ENCODE measurements at places on chromosomes 5 and 9.

DNA sequence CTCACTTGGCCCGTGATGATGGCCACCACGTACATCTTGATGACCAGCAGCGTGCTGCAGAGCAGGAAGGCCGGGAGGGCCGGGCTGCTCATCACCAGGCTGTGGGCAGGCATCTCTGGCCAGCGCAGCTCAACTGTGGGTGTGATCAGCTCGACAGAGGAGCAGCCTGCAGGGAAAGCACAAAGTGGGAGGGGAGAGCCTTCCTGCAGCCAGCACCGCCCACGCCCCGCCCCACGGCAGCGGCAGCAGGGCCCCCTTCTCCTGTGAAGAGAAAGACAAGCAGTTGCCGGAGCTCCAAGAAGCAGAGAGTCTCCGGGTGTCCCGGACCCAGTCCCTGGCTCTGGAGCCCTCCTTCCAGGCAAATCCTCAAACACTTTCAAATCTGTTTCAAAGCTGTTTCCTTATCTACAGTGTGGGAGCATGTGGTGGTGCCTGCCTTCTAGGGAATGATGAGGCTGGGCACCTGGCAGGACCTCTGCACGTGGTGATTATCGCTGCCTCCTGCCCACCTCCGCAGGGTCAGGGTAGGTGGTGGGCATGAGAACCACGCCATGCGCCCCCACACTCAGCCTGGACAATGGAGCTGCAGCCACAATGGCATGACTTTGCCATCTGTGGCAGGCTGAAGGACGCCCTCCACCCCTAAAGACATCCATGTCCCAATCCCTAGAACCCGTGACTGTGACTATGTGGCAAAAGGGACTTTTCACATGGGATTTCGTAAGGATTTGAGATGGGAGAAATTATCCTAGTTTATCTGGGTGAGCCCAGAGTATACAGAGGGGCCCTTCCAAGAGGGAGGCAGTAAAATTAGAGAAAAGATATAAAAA is at the start of gene PTGES:
Gene PTGES (minus strand): TSS at position 143 of the 830 bp plus-strand sequence. CDS start 30 bp downstream, at position 113.
- no peak for DNase-seq

DNA sequence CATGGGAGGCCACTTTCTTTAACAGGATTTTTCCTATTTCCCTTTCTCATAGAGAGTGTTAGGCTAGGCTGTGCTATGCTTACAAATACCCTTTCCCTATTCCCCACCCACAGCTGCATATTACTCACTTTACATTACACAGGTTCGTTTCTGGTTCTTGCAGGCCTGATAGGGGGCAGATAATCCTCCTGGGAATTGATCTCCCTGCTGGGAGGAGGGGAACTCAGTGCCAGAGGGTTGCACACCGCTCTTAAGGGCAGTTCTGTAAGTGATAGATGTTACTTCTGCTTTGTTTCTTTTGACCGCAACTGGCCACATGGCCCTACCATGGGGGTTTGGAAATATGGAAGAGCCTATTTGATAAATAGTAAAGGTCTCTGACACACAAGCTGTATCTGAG is 54.0 kb upstream of the NTRK2 start:
- no peak for DNase-seq

- no peak for DNase-seq
Observed at GRCh38 chr9:130892477-130893304, 3.9 kb downstream of the QRFP start.

- DNase-seq, result no peak
Observed at GRCh38 chr5:123204251-123204650, 115.2 kb downstream of the PRDM6 start.

DNA sequence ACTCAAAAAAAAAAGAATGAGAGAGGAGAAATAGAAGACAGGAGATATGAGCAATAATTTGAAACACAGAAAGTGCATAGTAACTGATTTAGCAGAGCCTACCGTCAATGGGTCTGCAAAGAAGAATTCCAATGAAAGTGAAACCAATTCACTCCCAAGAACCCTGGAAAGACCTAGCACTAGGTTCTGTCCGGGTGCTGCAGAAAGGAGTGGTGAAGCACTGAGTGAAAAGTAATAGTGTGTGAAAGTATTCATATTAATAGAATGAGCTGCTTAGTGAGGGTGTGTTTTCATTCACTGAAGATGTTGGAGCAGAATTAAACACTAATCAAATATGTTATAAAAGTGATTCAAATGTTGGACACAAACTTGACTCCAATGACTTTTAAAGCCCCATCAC is 51.3 kb upstream of the SLC30A5 start:
- no peak for DNase-seq

GRCh38 chr5:165209101-165209727 is 1703.8 kb downstream of the MAT2B start:
- no peak for DNase-seq

DNA sequence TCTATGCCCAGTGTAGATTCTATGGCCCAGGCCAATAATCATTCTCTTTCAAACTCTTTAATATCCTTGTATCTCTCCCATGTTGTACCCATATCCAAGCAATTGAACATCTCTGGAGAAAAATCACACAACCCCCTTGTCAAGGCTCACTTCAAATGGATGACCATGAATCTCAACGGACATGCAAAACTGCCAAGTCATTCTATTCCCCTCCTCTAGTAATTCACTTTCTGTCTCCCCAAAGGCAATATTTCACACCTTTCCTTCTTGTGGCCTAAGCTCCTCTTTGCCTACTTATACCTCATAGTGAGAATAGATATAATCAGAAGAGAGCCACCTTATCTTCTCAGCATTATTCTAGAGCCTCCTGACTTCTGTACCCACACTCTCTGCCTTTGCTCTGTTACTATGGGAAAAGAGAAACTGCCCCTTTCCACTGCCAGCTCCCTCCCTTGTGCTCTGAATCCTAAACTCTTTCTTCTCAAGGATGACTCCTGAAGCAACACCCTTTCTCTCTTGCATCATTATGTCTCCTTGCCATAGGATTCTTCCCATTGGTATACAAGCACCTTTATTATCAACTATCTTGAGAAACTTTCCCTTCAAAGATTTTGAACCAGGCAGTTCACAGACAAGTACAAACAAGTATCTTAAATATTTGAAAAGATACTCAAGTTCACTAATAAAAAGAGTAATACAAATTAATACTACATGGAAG is 66.1 kb downstream of the RPS23 start:
- DNase-seq, result no peak

- DNase-seq, result no peak
Observed at GRCh38 chr5:181186986-181187499, 18.0 kb downstream of the TRIM7 start.

- DNase-seq, result no peak
Observed at GRCh38 chr5:157324237-157324636, 58.3 kb downstream of the CYFIP2 start.

DNA sequence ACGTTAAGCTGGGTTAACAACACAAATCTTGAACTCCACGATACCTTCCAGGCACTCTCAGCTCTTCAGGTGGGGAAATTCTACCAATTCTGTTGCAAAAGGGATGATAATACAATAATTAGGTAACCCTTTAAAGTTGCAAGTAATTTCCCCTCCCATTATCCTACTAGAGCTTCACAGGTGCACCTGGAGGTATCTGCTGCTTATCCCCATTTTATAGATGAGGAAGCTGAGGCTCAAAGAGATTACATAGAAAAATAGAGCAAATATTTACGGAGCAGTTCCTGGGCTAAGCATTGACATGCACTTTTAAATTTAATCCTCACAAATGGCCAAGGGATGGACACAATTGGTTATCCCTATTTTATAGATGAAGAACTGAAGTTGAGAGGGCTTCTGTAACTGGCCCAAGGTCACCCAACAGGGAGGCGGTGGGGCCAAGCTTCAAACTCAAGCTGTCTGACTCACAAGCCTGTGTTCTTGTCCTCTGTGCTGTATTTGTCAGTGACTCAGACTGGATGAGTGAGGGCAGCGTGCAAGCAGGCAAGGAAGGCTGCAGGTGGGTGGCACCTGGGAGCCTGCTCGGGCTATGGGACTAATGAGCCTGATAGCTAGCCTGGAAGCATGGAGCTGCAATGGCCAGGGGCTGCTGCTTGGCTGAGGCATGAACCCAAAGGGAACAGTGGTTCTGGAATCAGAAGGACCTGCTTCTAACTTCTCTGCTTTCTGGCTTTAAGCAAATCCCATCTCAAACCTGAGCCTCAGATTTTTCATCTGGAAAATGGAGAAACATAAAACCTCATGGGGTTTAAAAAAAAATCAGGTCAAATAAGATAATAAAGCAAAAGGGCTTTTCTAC is 105.5 kb downstream of the PDE6A start:
- DNase-seq, result no peak

DNA sequence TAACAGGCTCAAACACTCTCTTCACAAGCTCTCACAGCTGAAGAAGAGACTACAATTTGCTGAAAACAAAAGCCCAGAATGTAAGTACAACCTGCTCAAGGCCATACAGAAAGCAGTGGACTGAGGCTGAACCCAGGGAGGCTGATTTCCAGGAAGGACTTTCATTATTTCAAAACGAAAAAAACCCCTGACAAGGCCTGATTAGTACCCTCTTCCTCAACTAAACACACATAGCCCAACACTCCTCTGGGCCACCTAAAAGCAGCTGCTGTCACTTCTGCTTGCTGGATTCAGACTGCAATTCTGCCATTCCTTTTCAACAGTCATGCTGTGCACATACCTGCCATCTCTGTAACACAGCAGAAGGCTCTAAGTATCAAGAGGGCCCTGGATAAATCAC is 18.2 kb downstream of the NRG2 start:
- no peak for DNase-seq

DNA sequence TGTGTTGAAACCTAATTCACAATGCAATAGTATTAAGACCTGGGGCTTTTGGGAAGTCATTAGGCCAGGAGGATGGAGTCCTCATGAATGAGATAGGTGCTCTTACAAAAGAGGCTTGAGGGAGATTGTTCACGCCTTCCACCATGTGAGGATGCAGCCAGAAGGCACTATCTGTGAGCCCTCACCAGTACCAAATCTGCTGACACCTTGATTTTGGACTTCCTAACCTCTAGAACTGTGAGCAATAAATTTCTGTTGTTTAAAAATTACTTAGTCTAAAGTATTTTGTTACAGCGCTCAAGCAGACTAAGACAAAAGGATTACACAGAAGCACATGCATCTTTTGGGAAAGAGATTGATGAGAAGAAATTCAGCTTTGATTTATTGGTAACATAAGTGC is 232.9 kb upstream of the NR4A3 start:
- DNase-seq, result no peak

DNA sequence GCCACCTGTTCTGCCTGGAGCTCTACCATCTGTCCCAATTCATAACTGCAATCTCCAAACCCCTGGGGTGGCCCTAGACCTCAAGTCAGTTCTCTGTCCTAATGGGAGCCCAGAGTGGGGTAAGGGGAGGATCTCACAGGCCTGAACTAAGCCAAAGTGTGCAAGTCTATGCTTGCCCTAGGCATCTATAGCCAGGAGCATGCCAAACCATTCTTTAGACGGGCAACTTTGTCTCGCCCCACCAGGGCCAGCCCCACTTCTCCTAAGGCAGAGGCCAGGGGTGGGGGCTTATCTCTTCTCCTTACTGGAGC is 3.3 kb downstream of the ACSL6 start:
- DNase-seq, result no peak

- peak; percentile 5 for DNase-seq
Observed at GRCh38 chr5:113510836-113511451, 2.5 kb upstream of the YTHDC2 start.

GRCh38 chr5:81125959-81126358 is 107.2 kb upstream of the CKMT2 start:
- no peak for DNase-seq

- DNase-seq, result no peak
Observed at GRCh38 chr9:86096386-86096785, 3.0 kb downstream of the GOLM1 start.

- DNase-seq, result no peak
Observed at GRCh38 chr5:177958696-177959095, 37.3 kb downstream of the PROP1 start.

DNA sequence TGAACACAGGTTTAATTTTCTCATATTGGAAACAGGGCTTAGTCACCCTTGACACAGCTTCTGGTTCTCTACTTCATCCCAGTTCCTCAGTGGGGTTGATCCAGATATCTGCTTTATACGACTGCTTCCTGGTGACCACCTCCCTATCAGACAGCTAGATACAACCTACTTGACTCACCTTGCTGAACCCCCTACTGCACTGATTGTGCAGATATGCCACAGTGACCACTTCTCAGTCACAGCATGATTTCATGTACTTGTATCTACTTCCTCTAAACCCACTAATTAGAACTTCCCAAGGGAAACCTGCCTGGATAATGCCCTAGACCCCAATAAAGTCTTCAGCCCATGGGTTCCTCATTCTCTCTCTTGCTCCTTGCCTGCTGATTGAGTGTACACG is 18.4 kb upstream of the RFK start:
- DNase-seq, result no peak

- DNase-seq, result no peak
Observed at GRCh38 chr9:127133739-127134167, 11.3 kb upstream of the ANGPTL2 start.

- DNase-seq, result no peak
Observed at GRCh38 chr9:121253821-121254501, 14.0 kb upstream of the GSN start.

DNA sequence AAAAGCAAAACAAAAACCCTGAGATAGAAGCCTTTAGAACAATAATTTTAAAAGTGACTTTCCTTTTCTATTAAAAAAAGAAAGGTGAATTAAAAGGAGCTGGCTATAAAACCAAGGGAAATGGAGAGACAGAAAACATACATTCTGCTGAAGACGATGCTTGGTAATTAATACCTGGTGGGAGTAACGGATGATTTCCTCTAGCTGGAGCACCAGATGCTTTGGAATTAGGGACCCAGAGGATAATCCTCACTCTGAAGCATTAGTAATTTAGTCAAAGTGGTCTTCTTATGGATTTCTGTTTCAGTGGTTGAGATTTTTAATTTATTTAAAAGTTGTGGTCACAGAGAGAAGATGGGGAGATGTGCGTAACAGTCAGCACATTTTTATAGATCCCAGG is 982.5 kb downstream of the TLE4 start:
- DNase-seq, result no peak

DNA sequence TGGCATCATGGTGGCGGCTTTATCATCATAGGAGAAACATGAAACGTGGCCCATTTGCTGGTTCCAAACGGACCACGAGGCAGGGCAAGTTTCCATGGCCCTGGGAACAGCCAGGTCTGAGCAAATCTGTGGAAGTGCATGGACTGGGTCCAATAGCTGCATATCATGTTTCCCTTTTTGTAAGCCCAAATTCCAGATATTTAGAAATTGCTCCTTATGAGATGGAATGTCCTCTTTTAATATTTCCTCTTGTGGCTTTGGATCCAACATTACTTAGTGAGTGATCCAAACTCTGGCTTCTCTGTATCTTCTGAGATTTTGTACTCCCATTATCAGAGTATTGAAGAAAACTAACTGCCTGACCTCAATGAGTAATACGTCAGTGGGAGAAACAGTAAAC is 79.8 kb upstream of the FBXL7 start:
- no peak for DNase-seq

- DNase-seq, result no peak
Observed at GRCh38 chr9:84668196-84669012, 1.1 kb upstream of the NTRK2 start.

All from SHP77 treated with DMSO at 0.1 percent for 48 hours (cell line).